Panc1 (cell line): ENCODE measurements at places on chromosomes 2 and 18. TPM values are rescaled to one million over a fixed set of nuclear protein-coding genes. Genes with fewer than 3 reads are reported as not detected.

DNA sequence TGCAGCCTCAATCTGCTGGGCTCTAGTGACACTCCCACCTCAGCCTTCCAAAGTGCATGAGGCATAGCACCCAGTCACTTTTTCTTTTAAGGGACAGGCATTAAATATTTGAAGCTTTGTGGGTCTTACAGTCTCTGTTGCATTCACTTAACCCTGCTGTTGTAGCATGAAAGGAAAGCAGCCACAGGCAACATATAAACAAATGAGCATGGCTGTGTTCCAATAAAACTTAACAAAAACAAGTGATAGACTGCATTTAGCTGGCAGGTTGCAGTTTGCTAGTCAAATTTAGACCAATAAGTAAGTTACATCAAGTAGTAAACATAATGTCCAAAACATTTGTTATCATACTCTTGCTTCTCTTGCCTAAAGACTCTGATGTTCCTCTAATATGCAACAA is 297.3 kb upstream of the MMADHC start:
- H3K4me3 ChIP-seq, result no peak overlapping the region
- H3K27me3 ChIP-seq, result no peaks in the 10 kb centered on the region
- DNase-seq, result no peak
- H3K4me1 ChIP-seq, result no peaks in the 10 kb centered on the region

DNA sequence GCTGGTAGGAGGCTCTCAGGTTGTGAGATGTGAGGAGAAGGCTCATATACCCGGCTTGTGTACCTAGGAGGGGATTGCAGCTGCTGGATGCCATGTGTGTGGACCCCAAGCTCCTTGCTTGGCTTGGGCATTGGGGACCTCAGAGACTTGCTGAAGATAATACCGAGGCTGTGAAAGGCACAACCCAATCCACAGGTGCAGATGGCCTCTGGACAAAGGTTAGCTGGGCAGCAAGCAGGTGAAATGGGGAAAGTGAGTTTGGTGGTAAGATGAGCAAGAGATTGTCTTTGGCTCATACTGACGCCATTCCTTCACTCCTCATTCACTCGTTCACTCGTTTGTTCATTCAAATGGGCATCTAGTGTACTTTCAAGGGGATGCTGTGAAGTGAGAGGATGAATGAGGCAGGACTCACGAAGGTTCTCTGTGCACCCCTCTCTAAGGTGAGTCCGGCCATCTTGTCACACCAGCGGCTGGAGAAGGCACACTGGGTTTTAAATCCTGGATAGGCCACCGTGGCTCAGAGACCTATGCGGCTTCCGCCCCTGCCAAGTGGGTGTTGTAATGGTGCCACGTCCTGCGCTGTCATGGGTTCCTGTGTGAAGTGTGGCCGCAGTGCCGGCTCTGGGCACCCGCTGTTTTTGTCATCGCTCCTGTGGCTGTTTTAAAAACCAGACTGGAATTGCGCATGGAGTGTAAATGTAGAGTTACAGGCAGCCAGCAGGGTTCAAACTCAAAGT is 13.7 kb downstream of the FBLN7 start:
- H3K4me3 ChIP-seq, result no peak overlapping the region
- no peak overlapping the region for H3K27ac ChIP-seq
- no peaks in the 10 kb centered on the region for H3K36me3 ChIP-seq
- H3K4me1 ChIP-seq, result no peaks in the 10 kb centered on the region
- no peaks in the 10 kb centered on the region for H3K27me3 ChIP-seq

DNA sequence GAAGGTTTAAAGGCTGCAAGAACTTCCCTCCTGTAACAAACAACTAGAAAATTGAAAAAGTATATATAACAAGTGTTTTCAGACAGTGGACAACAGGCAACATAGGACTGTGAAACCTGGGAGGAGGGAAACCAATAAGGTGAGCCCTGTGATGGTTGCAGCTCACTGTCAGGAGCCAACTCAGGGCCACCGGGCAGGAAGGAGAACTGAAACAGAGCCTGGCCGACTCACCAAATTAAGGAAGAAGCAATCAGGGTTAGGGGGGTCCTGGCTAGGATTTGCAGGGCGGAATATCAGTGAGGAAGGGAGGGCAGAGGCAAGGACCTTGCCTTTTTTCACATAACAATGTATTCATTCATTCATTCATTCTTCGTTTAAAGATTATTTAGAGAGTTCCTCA is 21.8 kb upstream of the CNRIP1 start:
- H3K36me3 ChIP-seq, result no peaks in the 10 kb centered on the region
- no peaks in the 10 kb centered on the region for H3K4me1 ChIP-seq

The DNAJC5G gene
- not detected for total RNA-seq

DNA sequence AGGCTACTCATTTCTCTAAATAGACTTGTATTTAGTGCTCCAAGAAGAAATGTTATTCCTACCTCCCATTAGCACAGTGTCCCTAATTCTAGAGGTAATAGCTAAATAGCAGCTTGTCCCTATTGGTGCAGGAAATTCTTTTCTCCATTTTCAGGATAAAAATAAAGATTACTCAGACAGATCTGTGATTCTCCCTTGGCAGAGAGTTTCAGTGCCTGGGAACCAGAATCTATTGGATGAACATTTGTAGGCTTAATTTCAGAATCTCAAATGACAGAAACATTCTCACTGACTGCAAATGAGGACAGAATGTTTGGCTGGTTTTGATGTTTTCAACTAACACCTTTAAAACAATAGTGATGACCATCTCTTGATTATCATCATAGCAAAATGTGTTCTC is 33.3 kb upstream of the LGALSL start:
- no peaks in the 10 kb centered on the region for H3K4me1 ChIP-seq
- no peak for DNase-seq
- H3K4me3 ChIP-seq, result no peak overlapping the region
- H3K27me3 ChIP-seq, result peaks cover 5% of the 10 kb centered on the region; the same call in 1 of the 2 replicates

DNA sequence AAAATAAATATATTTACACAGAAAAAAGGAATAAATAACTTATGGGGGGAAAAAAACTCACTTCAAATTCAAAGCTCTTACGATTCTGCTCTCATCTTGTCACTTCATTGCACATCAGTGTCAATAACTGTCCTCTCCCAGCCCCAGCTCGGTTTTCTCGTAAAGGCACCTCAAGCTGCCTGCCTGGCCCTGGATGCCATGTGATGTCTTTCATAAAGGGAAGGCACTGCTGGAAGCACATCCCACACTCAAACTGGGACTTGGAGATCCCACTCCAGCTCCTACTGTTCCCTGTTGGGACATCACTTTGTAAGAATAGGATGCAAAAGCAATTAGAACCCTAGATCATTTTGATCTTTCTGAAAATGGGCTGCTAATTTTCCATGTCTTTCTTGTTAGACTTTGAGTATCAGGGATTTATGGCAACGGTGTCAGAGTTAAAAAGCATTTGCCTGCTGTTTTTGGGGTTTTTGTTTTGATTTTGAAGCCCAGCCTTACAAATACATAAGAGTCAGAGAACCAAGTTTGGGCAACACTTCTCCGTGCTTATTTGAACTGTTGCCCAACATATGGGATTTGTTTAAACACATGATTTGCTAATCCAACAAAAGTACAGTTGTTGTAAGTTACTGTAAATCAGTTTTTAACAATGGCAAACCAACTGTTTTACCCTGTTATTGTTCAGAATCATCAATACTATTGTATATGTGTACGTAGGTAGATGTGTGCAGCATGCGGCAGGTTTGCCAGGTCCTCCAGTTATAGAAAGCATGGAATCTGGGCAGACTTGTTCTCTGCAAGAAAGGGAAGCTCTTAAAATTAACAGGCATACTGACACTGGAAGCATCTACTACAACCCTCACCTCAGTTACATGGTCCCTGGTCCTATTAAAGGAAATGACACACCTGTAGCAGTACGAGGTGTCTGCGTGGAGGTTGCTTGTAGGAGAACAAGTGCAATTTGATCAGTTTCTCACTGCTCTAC is 20.6 kb downstream of the SERTAD2 start:
- H3K36me3 ChIP-seq, result no peaks in the 10 kb centered on the region; the same call in 1 of the 2 replicates
- DNase-seq, result no peak
- no peaks in the 10 kb centered on the region for H3K27me3 ChIP-seq
- no peak overlapping the region for H3K27ac ChIP-seq
- H3K4me3 ChIP-seq, result no peak overlapping the region

The CROCC2 gene
- 0.23 TPM for total RNA-seq

The KIF1A gene
- 132 TPM for total RNA-seq

- no peak overlapping the region for H3K27ac ChIP-seq
- no peak for DNase-seq
- H3K36me3 ChIP-seq, result no peaks in the 10 kb centered on the region
- peaks cover 2% of the 10 kb centered on the region for H3K4me1 ChIP-seq
- no peaks in the 10 kb centered on the region for H3K27me3 ChIP-seq
- H3K4me3 ChIP-seq, result no peak overlapping the region
Measured at GRCh38 chr18:46407486-46408166, 249.4 kb downstream of the LOXHD1 start.

DNA sequence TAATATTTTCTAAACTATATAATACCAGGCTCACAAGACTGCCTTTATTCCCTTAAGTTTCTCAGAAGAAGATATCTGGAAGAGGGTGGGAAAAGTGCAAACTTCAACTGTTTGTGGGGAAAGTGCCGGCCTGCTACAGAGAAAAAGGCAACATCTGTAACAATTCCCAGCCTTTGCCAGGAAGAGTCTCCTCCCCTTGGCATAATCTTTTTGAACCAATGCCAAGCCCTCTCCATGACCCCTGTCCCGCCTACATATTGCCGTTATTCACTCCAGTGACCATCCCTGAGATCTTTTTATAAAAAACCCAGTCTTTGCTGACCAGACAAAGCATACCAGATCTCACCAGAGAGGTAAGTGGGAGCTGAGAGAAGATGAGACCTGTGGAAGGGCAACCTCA is at the start of gene REG3G:
TSS of gene REG3G (plus strand) at position 282 of the 400 bp plus-strand sequence. CDS start 392 bp downstream, outside the sequence.
- H3K36me3 ChIP-seq, result no peaks in the 10 kb centered on the region
- no peak for DNase-seq
- no peak within 1 kb of the TSS for H3K4me3 ChIP-seq
- no peaks in the 10 kb centered on the region for H3K4me1 ChIP-seq

GRCh38 chr18:79614211-79614955 is 65.2 kb upstream of the CTDP1 start:
- no peaks in the 10 kb centered on the region for H3K36me3 ChIP-seq
- no peak overlapping the region for H3K4me3 ChIP-seq
- no peaks in the 10 kb centered on the region for H3K4me1 ChIP-seq
- no peaks in the 10 kb centered on the region for H3K27me3 ChIP-seq

DNA sequence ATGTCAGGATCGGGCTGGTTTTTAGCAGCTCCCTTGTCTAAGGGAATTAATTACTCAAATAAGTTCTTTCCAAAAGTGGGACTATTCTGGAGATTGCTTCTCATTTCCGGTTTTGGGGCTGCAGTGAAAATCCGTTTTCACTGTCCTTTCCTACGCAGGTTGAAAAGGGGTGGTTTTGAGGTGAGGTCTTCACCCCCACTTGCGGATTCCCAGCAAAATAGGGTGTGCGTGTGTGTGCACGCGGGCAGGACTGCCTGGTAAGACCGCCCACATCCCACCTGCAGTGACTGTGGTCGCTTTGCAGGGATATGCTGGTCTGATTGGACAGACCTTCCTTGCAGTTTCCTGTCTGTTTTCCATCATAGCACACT is 472 bp upstream of the PLEKHM3 start:
- DNase-seq, result no peak
- no peaks in the 10 kb centered on the region for H3K27me3 ChIP-seq
- H3K27ac ChIP-seq, result peak overlapping the region; percentile 90
- H3K4me3 ChIP-seq, result peak overlapping the region; percentile 77
- peaks cover 10% of the 10 kb centered on the region for H3K4me1 ChIP-seq

DNA sequence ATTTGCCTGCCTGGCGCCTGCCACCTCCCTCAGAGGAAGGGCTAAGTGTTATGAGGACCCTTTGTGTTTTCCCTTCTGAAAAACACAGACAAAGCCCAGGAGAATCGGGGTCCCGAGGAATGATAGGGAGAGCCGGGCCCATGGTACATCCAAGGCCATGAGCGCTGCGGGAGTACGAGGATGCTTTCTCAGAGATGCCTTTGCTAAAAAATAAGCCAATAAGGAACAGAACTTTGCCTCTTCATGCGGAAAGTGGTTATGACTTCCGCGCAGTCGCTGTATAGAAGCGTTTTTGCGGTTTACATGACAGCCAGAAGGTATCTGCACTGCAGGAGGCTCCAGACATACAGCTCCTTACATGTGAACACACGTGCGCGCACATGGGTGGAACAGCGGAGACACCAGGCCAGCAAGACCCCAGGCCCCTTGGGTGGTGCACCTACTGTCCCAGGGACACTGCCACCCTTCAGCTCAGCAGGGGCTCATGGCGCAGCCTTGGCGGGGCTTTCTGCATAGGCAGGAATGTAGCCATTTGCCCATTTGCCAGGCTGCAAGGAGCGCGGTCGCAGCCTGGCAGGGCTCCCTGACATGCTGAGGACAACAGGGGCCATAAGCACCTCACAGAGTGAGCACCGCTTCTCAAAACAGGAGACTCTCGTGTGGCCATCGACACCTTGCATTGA is 252.4 kb upstream of the SALL3 start:
- no peaks in the 10 kb centered on the region for H3K4me1 ChIP-seq
- no peaks in the 10 kb centered on the region for H3K36me3 ChIP-seq
- peaks cover 46% of the 10 kb centered on the region for H3K27me3 ChIP-seq
- H3K27ac ChIP-seq, result no peak overlapping the region
- no peak for DNase-seq

DNA sequence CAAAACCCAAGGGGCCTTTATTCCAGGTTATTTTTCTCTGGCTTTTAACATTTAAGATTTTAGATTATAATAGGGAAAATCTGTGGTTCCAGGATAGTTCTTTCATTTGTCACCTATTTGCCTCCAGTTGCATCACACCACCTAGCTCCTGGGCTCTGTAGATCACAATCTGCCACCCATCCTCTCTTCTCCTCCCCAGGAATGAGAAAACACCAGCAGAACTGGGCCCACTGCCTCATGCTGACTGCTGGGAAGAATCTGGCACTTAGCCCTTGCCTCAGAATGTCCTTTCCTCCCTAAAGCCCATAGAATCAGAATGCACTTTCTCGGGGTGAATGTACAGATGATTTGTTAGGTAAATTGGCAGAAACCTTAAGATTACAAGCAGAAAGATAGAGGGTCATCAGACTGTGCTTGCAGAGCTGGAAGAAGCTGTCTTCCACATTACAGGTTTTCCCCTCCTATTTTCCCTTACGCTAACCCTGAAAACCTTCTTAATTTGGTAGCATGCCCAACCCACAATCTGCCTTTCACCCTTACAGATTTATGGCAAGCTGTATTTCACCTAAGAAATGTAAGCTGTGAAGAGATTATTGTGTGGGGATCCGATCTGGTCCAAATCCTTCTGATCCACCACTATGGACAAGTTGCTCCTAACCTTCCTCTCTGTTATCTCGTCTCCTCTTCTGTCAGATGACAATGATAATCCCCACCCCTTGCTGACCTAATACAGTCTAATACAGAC is 72.6 kb downstream of the LRRC30 start:
- H3K27me3 ChIP-seq, result no peaks in the 10 kb centered on the region
- no peak for DNase-seq
- no peaks in the 10 kb centered on the region for H3K36me3 ChIP-seq
- H3K4me3 ChIP-seq, result no peak overlapping the region

The C2orf15 gene
- 1.5 TPM for total RNA-seq

DNA sequence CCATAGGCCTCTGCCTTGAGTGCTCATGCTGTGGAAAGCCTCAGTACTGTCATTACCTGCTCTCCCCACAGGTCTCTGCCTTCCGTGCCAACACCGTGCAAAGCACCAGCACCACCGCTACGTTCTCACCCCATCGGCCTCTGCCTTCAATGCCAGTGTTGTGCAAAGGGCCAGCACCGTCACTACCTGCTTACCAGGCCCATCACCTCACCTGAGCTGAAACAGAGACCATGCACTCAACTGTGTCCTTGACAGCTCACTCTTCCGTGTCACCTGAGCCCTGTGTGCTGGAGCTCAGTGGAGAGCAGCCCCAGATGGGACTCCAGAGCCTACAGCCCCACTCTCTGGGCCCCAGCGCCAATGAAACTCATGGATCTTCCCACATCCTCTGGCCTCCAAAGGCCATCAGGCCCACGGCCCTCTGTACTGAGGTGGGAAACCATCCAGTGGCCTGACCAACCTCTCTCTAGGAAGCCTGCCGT is 62.7 kb downstream of the ZNF516 start:
- H3K36me3 ChIP-seq, result no peaks in the 10 kb centered on the region
- H3K27me3 ChIP-seq, result no peaks in the 10 kb centered on the region
- DNase-seq, result no peak
- H3K4me1 ChIP-seq, result no peaks in the 10 kb centered on the region
- no peak overlapping the region for H3K27ac ChIP-seq
